Naive thymus-derived CD4-positive, alpha-beta T cell (primary cell): ENCODE measurements at places on chromosomes 6 and 20. TPM values are rescaled to one million over a fixed set of nuclear protein-coding genes. Genes with fewer than 3 reads are reported as not detected.

- no peaks in the 10 kb centered on the region for H3K27me3 ChIP-seq
- H3K4me3 ChIP-seq: no peak overlapping the region
- DNase-seq: no peak
- no peaks in the 10 kb centered on the region for H3K4me1 ChIP-seq
- H3K36me3 ChIP-seq: no peaks in the 10 kb centered on the region
These were observed 125.1 kb upstream of the CARMIL1 start for GRCh38 chr6:25154034-25154596.

GRCh38 chr6:35496841-35497570, at the start of gene TEAD3:
Gene TEAD3, minus strand, starts transcription at chr6:35497079.
- peak within 1 kb of the TSS; percentile 68 for H3K4me3 ChIP-seq
- peaks cover 10% of the 10 kb centered on the region for H3K4me1 ChIP-seq
- H3K36me3 ChIP-seq: no peaks in the 10 kb centered on the region
- peak within 1 kb of the TSS; percentile 60 for H3K27ac ChIP-seq
- peaks cover 4% of the 10 kb centered on the region for H3K27me3 ChIP-seq

GRCh38 chr20:21503345-21503744, 10.5 kb downstream of the NKX2-2 start:
- H3K4me3 ChIP-seq: no peak overlapping the region
- H3K27me3 ChIP-seq: peaks cover 19% of the 10 kb centered on the region
- H3K27ac ChIP-seq: no peak overlapping the region

The OR11A1 gene
- not detected for total RNA-seq

DNA sequence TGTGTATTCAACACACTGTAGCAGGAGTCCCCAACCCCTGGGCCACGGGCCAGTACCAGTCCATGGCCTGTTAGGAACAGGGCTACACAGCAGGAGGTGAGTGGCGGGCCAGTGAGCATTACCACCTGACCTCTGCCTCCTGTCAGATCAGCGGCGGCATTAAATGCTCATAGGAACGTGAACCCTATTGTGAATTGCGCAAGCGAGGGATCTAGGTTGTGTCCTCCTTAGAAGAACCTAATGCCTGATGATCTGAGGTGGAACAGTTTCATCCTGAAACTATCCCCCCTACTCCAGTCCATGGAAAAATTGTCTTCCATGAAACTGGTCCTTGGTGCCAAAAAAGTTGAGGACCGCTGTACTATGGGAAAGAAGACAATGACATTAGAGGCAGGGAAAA, 386.9 kb downstream of the PREX1 start:
- H3K27me3 ChIP-seq: no peaks in the 10 kb centered on the region
- no peaks in the 10 kb centered on the region for H3K36me3 ChIP-seq
- H3K4me1 ChIP-seq: no peaks in the 10 kb centered on the region

DNA sequence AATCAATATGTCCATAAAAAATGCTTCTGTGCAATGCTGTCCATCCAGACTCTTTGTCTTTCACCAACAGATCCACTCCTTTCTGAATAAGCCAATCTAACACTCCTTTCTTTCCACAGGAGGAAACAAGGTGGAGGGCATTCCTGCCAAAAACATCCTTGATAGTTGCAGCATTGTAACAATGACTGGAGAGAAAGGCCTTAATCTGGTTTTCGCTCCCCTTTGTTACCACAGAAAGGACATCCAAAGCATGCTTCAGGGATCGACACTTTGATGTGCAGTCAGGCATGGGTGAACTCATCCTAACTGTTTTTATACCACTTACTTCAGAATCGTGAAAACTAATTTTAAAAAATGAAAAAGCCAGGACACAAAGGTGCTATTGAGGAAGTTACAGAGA, 7.4 kb downstream of the IBTK start:
- H3K27ac ChIP-seq: no peak overlapping the region
- no peaks in the 10 kb centered on the region for H3K27me3 ChIP-seq
- no peak for DNase-seq
- no peak overlapping the region for H3K4me3 ChIP-seq
- no peaks in the 10 kb centered on the region for H3K4me1 ChIP-seq

GRCh38 chr6:101395345-101395744, 1.8 kb downstream of the GRIK2 start:
- H3K4me3 ChIP-seq: no peak overlapping the region
- H3K4me1 ChIP-seq: no peaks in the 10 kb centered on the region
- no peak for DNase-seq
- no peaks in the 10 kb centered on the region for H3K36me3 ChIP-seq

DNA sequence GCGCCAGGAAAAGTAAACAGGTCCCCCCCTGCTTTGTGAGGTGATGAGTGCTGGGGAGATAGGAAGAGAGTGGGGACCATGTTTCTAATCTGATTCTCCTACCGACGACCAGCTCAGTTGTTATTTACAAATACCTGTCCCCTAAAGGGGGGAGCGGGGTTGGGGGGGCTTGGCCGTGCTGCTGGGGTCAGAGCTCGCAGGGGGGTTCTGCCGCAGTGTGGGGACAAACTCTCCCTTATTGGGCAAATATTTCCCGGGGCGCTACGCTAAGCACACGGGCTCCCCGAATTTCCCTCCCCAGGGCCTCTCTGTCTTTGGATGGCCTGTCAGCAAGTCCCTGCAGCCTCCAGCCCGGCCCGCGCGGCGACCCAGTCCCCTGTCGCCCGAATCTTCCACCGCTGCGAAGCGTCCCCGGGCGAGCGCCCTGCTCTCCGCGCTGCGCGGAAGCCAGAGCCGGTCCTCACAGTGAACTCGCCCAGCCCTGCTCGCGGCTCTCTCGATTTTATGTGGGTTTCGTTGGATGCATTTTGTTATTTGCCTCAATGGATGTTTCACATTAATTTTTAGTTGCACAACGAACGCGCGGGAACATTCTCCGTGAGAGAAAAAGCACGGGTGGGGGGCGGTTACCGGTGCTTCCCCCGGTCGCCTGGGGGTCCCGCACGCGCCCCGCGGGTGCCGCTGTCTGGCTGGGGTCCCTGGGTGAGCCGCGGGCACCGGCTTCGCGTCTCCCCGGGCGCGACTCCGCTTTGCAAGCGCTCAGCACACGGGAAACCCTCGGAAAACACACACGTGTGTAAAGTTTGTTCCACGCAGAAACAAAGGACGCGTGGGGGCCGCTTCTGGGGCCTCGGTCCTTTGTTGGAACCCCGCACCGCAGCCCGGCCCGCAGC, 1.5 kb upstream of the STX16 start:
- peak overlapping the region; percentile 94 for H3K4me3 ChIP-seq
- H3K27ac ChIP-seq: peak overlapping the region; percentile 93
- no peaks in the 10 kb centered on the region for H3K27me3 ChIP-seq
- DNase-seq: peak; percentile 21
- H3K4me1 ChIP-seq: peaks cover 19% of the 10 kb centered on the region

The RAET1L gene
- not detected for total RNA-seq

- peak overlapping the region; percentile 70 for H3K27ac ChIP-seq
- peaks cover 47% of the 10 kb centered on the region for H3K4me1 ChIP-seq
- peak; percentile 48 for DNase-seq
- no peaks in the 10 kb centered on the region for H3K27me3 ChIP-seq
These were observed 11.2 kb downstream of the ZBTB2 start for GRCh38 chr6:151379933-151380847.

The TREM1 gene
- not detected for total RNA-seq

- no peaks in the 10 kb centered on the region for H3K36me3 ChIP-seq
- DNase-seq: no peak
- no peak overlapping the region for H3K4me3 ChIP-seq
- H3K27ac ChIP-seq: no peak overlapping the region
These were observed 292.2 kb downstream of the PACRG start for GRCh38 chr6:163019926-163020325.

- no peaks in the 10 kb centered on the region for H3K36me3 ChIP-seq
- H3K4me1 ChIP-seq: no peaks in the 10 kb centered on the region
- no peak overlapping the region for H3K4me3 ChIP-seq
- no peaks in the 10 kb centered on the region for H3K27me3 ChIP-seq
These were observed 441.8 kb downstream of the PTPRT start for GRCh38 chr20:42747765-42748411.
